ENCODE measurements at places on chromosomes 11 and 22. TPM values are rescaled to one million over a fixed set of nuclear protein-coding genes. Genes with fewer than 3 reads are reported as not detected.

The AP2A2 gene
- 39.8 TPM for total RNA-seq

The THAP12 gene
- total RNA-seq, result 51.6 TPM

The ASPHD2 gene
- 9.3 TPM for total RNA-seq

The SYT12 gene
- total RNA-seq, result 0.98 TPM

The FGF3 gene
- not detected for total RNA-seq

The ABCC8 gene
- total RNA-seq, result 11.3 TPM

The RFPL1 gene
- total RNA-seq, result not detected

The RAD9A gene
- 19.9 TPM for total RNA-seq

The MCAM gene
- total RNA-seq, result 11.3 TPM

The MUC5B gene
- total RNA-seq, result not detected

The LSP1 gene
- total RNA-seq, result 0.98 TPM

The KMT5B gene
- 123 TPM for total RNA-seq

The PRR33 gene
- not detected for total RNA-seq

The DRD4 gene
- total RNA-seq, result not detected

The FAR1 gene
- total RNA-seq, result 59.3 TPM
